Lung (tissue), 17 donors: ENCODE measurements at places on chromosomes 1 and 21.
A peak's percentile ranks its signal among the peaks of the same experiment; 100 is the strongest.

GRCh38 chr1:89949991-89950624 is 44.8 kb upstream of the ZNF326 start:
- DNase-seq, result no peak

DNA sequence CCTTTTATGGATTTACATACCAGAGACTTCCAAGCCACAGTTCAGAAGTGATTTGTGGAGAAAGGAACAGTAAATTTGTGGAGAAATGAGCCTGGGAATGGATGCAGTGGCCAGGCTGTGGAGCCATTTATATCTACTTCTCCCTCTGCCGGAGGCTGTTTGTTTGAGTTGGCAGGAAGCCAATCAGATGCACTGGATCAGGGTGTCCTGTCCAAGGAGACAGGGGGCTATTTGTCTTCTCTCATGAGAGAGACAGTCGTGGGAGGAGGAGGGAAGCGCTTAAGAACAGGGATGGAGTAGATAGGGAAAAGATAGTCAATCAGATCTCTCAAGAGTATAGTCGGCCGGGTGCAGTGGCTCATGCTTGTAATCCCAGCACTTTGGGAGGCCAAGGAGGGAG is 2.8 kb upstream of the HAPLN2 start:
- peak; percentile 31 for DNase-seq

GRCh38 chr1:234535763-234536515 is 57.0 kb upstream of the TARBP1 start:
- DNase-seq, result peak; percentile 95

- DNase-seq, result no peak
These were observed 11.5 kb upstream of the EIF4G3 start for GRCh38 chr1:21188235-21188634.

DNA sequence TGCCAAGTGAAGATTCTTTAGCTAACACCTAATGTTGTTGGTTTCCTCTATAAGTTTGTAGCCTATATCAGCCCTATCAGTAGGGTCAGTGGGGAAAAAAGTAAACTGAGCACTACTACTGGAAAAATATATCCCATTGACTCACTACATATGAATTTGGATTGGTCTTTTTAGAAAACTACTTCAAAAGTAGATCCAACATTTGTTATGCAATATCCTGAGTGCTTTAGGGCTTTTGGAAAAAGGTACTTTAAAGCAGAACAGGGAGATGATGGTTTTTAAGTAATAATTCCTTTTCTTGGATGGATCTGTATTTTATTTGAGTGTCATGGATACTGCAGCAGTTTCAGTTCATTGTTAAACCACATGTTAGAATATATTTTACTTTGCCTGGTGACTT is 7.1 kb downstream of the C1orf21 start:
- no peak for DNase-seq
